COLO829 (cell line): ENCODE measurements at places on chromosomes 6 and 20.

- DNase-seq: peak; percentile 18
These were observed 39.6 kb upstream of the PDE7B start for GRCh38 chr6:135811644-135812526.

DNA sequence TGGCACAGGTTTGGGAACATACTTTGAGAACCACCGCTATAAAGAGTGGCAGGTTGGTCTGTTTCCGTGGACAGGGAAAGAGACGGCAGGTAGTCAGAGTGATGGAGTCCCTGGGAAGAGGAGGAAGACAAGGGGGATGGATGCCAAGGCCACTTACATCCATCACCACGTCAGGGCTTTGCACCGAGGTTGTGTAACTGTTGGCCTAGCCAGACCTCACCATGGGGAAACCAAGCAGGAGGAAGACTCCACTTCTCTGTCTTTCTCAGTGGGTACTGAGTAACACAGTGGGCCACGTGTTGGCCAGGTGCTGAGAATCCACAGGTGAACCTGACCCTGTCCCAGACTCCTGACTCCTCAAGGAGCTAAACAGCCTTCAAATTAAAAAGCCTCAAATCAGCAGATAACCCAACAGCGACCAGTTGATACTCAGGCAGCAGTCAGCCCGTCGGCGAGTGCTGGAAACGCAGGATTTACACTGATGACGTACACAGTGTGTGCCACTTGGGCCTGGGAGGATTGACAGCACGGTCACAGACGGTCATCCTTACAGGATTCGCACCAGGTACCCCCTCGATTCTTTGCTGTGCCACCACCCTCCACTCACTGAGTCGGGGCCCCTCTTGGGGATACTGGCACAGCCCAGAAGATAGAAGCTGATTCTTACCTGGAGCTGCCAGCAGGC, 134.6 kb upstream of the SNX9 start:
- no peak for DNase-seq

DNA sequence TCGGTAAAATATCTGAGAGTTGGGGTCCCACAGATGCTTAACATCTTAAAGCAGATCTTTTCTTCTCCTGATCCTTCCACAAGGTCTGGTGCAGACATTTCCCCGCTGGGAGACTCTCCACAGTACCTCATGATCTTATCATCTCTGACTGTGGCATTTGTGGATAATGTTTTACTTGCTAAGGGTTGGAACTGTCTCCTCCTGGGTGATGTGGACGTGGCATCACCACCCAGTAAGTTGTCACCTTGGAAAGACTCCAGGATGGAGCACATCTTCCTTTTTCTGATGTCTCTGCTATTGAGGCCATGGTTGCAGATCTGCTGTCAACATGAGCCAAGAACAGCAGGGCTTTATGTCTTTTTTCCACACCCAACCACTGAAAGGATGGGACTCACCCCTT, 42.0 kb upstream of the FANCE start:
- no peak for DNase-seq

GRCh38 chr20:32574296-32575226, 10.6 kb downstream of the NOL4L start:
- DNase-seq: peak; percentile 60

DNA sequence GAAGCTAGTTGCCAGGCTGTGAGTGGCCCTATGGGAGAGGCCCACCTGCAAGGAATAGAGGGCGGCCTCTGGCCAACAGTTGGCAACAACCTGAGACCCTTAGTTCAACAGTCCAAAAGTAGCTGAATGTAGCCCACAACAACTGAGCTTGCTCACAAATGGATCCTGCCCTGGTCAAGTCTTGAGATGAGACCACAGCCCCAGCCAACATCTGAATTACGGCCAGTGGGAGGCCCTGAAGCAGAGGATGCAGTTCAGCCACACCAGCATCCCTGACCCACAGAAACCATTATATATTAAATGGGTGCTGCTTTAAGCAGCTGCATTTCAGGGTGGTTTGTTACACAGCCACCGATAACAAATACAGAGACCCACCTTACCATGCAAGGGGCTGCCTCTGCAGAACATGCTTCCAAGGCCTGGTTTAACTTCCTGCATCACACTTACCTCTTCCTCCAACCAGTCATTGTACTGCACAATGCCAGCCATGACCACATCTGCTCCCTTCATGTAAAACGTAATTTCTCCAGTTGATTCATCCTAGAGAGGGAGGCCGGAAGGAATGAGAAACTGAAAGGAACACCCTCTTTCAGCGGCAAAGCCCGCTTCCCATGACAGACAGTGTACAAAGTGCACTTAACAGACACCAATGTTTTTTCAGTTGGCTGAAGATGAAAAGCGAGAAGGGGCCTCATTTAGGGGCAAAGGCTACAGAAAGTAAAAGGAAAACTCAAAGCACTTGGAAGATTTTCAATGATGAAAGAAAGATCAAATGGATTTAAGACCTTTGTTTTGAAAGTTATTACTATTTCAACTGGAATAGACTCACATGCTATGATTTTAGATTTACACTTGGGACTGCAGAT, 86.2 kb upstream of the NFATC2 start:
- DNase-seq: no peak

- DNase-seq: no peak
These were observed 95.6 kb downstream of the RAMACL start for GRCh38 chr6:166490671-166491500.

GRCh38 chr6:41377071-41377470, 41.7 kb downstream of the NCR2 start:
- DNase-seq: no peak

DNA sequence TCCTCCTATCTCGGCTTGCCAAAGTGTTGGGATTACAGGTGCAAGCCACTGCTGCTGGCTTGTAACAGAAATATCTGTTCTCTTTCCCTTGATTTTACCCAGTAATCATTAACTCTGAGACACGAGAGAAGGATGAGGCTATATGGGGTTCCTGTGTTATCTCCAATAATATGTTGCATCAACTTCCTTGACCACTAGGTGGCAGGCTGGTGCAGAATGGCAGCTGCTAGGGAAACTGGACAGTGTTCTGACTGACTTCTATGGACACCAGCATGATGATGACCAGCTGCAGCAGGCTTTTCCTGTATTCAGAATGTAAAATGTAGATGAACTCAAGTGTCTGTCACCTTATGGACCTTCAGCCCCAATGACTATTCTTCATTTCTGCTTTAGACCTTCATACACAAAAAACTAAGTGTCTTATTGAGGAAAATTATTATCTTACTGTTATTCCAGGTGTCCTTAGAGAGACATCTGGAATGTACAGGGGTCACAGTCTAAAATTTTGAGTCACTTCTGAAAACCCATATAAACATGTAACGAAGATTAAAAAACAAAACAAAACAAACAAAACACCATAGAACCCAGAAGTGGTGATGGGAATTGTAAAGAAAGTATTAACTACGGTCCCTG, 20.4 kb upstream of the CD109 start:
- DNase-seq: peak; percentile 67

DNA sequence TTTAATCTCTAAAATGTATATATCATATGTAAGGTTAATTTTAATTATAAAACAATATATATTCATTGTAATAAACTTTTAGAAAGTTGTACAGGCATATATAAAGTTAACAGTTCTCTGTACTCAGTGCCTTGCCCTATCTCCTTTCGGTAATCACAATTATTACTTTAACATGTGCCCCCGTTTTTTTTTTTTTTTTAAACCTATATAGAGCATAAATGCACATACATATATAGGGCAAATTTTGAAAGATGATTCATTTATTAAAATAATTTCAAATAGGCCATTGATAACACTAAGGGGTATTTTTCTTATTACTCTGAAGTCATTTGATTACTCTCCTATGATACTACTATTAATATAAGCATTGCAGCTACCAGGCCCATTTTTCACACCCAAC, 1.9 kb downstream of the ASF1A start:
- DNase-seq: no peak

DNA sequence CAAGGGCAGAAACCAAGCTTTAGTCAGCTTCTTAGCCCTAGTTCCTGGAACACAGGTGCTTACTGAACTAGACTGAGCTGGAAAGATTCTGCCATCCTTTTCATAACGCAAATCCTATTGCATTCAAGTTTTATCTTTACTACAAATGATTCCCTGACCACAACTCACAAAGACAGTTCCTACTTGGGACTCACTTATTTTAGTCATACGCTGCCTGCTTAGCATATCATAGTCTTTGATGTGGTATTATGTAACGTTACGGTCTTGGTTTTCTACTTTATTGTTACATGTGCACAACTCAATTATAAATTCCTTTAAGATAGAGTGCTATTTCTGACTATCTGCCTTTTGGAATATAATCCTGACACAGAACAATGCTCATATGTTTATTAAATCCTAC, 59.1 kb downstream of the BLOC1S5 start:
- no peak for DNase-seq

DNA sequence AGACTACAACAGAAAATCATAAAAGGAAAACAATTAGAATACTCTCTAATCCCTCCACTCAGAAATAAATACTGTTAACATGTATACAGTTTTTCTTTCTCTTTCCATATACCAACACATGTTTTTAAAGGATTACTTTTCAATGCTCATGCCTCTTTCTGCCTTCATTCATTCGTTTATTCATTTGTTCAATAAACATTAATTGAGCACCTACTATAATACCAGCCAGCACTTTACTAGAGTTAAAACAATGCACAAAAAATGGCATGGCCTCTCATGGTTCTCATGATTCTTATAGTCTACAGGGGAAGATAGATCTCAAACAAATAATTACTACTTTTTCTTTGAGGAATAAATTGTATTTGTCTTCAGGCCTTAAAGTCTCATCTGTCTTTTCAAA, 70.3 kb upstream of the RIPOR2 start:
- no peak for DNase-seq

GRCh38 chr20:13855613-13856012, 70.8 kb downstream of the NDUFAF5 start:
- no peak for DNase-seq
